ENCODE measurements at places on chromosomes 13 and 19.

DNA sequence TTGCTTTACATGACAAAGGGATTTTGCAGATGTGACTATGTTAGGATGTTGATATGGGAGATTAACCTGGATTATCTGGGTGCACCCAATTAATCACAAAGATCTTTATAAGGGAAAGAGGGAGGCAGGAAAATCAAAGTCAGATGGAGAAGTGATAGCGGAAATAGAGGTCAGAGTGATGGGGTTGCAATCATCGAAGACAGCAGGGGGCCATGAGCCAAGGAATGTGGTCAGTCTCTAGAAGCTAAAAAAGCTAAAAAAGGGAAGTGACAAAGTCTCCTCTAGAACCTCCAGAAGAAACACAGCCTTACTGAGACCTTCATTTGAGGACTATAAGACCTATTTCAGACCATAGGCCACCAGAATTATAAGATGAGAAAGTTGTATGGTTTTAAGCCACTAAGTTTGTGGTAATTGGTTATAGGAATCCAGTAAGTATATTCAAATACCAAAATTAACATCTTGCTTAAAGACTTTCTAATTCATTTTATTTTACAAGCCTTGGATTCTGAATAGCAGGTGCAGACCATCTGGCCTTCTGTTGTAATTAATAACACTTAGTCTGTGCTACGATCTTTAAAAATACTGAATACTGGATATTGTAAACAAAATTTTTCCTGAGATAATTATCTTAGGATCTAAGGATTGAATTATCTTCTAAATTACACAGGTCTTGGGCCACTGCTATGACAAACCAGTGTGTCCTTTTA lies 493.4 kb upstream of the PCDH20 start:
- DNase-seq = no peak

GRCh38 chr19:36409841-36410240 lies 8.6 kb downstream of the ZFP82 start:
- DNase-seq = no peak

DNA sequence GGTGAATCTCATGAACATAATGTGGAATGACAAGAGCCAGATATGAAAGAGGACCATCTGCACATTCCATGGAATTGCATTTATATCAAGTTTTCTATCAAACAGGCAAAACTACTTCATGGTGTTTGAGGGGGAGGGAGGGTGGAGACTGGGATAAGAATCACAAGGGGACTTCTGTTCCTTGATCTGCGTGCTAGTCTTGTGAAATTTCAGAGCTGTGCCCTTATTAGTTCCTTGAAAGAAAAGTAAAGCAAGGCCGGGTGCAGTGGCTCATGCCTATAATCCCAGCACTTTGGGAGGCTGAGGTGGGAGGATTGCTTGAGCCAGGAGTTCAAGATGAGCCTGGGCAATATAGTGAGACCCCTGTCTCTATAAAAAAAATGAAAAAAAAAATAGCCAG lies 30.2 kb upstream of the CEBPG start:
- no peak for DNase-seq

DNA sequence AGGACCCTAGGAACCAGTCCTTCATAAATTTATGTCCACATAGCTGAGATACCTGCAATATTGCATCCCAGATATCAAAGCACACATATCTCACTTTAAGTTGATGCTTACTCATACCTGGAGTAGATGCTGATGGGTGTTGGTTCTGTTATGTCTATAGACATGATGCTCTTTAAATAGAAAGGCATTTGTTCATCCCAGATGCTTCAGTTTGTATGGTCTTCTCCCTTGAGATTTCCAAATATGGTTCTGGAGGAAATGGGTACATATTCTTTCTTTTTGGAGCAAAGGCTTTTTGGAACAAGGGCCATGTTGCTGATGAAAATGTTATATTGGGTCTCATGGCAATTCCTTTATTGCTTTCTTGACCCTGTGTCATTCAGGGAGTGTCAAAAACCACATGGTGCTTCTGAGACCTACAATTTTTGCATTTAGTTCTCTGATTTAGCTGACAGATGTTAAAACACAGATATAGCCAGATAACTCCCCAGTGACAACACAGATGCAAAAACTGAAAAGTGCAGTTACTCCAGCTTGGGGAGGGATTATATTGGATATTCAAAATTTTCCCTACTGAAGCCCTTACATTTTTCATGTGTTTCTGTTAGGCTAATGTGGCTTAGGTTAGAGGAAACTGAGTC lies 211.4 kb downstream of the KCNRG start:
- DNase-seq = no peak

- no peak for DNase-seq
Measured at GRCh38 chr19:49875177-49875576, 2.0 kb downstream of the AKT1S1 start.

DNA sequence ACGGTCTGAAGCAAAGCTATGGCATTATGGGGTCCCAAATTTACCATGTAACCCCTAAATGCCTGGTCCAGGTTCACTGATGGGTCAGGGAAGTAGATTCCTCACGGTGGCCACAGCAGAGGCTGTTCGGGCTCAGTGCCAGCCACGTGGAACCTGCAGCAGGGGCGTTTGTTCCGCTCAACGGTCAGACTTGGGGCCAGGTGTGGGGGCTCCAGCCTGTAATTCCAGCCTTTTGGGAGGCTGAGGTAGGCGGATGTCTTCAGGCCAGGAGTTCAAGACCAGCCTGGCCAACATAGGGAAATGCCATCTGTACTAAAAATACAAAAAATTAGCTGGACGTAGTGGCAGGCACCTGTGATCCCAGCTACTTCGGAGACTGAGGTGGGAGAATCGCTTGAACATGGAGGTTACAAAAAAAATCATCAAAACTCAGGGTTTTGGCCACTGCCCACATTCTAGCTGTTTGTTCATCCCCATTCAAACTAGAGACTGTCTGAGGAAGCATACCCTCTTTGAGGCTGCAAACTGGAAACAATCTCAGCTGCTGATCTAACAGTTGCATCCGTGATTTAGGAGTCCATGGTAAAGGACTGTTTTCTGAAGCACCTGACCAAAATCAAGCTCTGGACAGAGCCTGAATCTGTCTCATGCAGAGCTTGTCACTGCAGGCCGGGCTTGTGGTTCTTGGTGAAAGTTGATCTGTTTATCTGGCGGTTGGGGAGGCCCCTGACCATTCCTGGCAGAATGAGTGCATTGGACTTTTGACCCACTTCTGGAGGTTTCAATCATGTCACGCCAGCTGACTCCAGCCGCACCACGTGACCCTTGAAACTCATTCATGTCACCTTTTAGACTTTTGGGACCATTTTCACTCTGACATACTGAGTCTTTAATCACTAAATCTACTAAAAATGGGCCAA lies 30.2 kb upstream of the ZNF331 start:
- DNase-seq = no peak

All from stimulated activated CD8-positive, alpha-beta memory T cell treated with anti-CD3 and anti-CD28 coated beads, Interleukin-12 subunit alpha, Interleukin-12 subunit beta, amount 100 ng/mL, for 1 hour (primary cell).